T-helper 2 cell (primary cell): ENCODE measurements at places on chromosomes 7 and 10.

GRCh38 chr10:126843299-126843934 is 61.8 kb upstream of the DOCK1 start:
- no peak for DNase-seq

DNA sequence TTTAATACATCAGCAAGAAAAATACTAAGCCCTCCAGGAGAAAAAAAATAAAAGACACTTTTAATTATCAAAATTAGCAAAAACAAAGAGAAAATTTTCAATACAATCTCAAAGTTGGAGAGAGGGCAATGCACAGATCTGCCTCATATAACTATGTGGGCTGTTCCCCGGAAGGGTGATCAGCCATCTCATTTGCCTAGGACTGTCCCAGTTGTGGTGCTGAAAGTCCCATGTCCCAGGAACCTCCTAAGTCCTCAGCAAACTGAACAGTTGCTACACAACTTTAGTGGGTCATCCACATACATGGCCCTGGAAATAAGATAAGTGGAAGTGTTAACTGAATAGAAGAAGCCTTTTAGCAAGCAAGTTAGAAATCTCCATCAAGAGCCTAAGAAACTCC is 14.4 kb downstream of the CFAP70 start:
- no peak for DNase-seq

DNA sequence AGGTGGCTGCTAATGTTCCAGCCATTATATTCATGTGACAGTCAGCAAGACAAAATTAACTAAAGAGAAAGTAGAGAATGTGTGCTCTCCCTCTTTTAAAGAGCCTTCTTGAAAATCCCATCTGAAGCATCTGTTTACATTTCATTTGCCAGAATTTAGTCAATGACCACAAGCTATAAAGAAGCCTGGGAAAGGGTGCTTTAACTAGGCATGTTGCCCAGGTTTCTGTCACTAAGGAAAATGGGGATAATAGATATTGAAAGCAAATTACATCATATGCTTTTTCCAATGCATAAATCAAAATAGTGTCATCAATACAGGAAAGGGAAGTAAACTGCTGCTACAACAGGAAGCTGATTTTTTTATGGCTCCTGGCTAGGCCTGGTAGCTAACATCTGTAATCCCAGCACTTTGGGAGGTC is 67.7 kb downstream of the ELAPOR2 start:
- no peak for DNase-seq

GRCh38 chr10:23075672-23076071 is 19.7 kb upstream of the MSRB2 start:
- DNase-seq = no peak

GRCh38 chr10:28951484-28951883 is 274.2 kb downstream of the BAMBI start:
- DNase-seq = no peak

DNA sequence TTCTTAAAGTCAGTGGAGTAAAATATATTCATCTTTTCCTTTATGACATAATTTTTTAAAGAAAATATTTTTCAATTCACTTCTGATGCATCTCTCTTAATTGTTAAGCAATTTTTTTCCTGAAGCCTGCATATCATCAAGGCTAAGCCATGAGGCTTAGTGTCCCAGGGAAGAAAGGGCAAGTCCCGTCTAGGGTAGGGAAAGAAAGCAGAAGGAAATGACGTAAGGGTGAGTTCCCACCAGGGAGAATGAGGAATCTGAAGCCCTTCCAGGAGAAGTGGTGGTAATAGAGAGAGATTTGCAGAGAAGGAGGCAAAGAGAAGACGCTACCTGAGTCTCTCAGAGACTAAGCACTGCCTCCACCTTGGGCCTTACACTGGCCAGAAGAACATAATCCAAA is 96.8 kb upstream of the NFE2L3 start:
- no peak for DNase-seq

- DNase-seq = no peak
These were observed 60.9 kb upstream of the CHRM2 start for GRCh38 chr7:136807598-136807997.

DNA sequence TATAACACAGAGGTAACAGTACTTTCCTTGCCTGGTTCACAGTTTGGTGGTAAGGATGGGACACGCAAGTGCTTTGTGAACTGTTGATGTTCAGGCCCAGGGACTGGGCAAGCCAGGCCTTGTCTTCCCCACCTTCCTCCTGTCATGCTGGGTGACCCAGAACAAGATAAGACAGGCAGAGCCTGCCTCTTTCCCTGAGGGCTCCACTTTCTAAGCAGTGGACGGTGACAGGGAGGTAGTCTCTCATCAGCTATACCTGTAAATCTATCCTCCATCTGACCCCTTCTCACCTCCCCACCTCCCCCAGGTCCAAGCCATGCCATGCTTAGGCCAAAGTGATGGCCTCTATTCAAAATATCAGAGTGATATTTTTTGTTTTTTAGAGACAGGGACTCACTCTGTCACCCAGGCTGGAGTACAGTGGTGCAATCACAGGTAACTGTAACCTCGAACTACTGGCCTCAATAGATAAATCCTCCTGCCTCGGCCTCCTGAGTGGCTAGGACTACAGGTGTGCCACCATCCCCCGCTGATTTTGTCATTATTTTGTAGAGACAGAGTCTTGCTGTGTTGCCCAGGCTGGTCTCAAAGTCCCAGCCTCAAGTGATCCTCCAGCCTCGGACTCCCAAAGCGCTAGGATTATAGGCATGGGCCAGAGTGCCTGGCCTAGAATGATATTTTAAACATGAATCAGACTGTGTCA is 42.8 kb downstream of the PDLIM1 start:
- no peak for DNase-seq

- DNase-seq = no peak
These were observed 28.0 kb downstream of the HERC4 start for GRCh38 chr10:68047122-68047521.

DNA sequence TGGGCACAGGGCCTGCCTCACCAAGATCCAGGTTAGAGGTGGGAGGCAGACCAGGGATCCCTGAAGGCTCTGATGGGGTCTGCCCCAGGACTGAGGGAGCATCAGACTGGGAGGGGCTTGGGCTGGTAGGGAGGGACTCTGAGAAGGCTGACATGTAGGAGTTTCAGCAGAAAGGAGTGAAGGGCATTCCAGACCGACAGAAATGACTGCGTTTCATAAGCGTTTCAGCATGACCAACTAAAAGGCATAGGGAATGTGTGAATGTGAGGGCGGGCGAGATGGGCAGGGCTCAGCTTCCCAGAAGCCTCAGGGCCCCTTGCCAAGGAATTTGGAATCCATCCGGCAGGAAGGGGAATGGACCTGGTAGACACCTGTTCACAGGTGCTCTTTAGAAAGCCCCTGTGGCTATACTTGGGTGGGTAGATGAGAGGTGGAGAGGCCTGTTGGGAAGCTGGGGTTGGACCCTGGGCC is 24.9 kb upstream of the SLC29A3 start:
- no peak for DNase-seq

DNA sequence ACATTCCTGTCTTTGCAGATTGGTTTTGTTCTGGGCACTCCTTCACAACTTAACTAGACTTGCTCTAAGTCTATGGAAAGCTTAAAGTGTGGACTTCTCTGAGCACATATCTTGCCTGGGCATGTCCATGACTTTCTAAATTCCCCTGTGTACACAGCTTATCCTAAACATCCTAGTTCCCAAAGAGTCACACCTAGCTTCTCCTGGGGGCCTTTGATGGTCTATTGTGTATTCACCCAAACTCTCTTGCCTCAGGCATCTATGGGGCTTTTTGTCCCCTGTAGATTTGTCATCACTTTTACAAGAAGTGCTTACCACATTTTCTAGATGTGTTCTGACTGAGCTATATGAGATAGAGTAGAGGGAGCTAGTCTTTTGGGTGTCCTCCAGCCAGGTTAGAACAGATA is 12.2 kb upstream of the ZNF488 start:
- no peak for DNase-seq

DNA sequence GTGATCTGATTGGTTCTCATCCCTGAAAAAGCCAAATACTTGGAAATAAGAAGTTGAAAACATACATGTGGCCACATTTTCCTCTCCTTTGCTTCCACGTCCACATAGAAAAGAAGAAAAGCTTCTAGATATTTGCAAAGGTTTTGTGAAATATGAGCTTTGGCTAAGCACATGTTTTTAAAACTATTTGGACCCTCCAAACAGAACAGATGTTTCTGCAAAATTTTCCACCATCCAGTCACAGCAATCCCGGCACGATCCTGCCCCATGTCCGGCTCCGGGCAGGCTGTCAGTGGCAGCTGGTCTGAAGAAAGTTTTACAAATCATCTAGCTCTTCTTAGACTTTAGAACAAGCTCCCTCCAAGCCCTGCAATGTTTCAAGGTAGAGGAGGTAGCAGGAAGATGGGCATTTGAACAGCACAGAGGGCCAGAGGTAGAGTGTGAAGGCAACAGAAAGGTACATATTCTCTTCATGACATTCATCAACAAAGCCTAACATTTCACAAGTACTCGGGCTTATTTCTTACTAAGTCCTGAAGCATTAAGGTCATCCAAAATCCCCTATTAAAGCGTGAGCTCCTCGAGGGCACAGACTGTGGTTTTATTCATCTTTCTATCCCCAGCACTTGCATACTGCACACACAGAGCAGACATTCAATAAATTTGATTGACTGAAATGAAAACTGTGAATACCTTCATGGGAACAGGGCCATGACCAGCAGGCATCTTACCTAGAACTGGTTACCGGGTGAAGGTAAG is 110.1 kb downstream of the JAZF1 start:
- no peak for DNase-seq

DNA sequence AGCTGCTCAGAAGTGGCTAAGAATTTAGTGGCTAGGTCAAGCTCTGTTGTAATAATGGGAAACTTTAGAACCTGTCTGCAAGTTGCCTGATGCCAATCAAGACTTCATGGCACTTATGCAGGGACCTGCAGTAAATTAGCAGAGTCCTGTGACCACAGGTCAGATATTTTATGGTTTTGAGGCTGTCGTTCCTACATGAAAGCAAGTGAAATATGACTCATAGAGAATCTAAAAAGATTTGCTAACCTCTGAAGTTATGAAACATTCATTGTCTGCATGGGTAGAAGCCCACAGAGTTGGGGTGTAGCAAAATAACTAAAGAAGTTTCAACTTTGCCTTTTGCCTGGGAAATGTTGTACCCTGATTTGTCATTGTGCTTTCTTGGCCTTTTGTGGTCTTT is 32.3 kb downstream of the SLC39A12 start:
- DNase-seq = no peak

- peak; percentile 44 for DNase-seq
These were observed 4.5 kb downstream of the SAP25 start for GRCh38 chr7:100568896-100569844.

DNA sequence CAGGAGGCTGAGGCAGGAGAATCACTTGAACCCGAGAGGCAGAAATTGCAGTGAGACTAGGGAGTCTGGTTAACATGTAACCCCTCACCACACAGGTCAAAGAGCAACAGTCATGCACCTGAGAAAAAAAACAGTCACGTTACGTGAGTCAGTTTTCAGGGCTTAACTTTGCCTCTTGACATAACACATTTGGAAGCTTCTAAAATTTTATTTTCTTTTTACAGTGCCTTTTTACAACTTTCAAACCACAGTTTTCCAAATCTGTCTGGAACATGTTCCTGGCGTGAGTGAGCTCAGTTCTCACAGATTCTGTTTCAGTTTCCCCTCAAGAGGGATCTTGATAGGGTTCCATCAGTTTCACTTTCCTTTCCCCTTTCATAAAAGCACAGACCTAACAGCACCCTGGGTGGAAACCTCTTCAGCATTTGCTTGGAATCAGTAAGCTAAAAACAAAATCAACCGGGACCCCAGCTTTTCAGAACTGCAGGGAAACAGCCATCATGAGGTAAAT is 4.4 kb downstream of the IFIT3 start:
- DNase-seq = peak; percentile 62

DNA sequence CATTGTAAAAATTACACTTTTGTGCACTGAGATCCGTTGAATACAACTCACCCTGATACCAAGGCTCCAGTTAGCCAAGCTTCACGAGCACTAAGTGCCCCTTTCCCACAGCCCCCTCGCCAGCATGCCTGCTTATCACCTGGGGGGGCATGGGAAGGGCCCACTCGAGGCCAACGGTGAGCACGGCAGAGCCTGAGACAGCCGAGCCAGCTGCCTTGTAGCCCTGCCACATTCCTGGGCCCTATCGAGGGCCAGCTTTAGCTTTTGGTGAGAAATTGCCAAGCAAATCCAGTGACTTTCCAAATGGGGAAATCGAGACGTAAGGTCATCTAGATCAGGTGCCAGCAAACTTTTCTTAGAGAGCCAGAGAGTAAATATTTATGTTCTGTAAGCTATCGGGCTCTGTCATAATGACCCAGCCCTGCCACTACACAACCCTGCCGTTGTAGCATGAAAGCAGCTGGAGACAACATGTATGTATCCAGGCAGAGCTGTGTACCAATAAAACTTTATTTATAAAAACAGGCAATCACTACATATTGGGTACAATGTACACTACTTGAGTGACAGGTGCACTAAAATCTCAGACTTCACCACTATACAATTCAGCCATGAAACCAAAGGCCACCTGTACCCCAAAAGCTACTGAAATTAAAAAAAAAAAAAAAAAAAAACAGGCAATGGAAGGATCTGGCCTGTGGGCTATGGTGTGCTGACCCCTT is 83.6 kb downstream of the FAM53B start:
- no peak for DNase-seq

DNA sequence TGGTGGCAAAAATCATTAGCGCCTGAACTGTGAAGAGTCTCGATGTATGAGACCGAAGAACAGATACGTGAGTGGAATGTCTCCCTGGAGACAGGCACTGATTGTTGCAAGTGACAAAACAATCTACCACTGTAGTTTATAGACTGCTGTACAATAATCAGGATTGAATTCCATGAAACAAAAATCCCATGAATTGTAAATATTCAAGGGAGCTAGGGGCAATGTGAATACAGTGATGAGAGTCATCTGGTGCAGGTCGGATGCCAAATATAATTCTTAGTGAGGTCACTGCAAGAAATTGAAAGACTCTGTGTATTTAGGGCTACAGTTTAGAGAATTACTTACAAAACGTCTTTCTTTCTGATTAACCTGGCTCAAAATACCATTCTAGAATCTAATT is 594.4 kb upstream of the VSTM2A start:
- DNase-seq = no peak
